ENCODE measurements at places on chromosomes 3 and 15.

DNA sequence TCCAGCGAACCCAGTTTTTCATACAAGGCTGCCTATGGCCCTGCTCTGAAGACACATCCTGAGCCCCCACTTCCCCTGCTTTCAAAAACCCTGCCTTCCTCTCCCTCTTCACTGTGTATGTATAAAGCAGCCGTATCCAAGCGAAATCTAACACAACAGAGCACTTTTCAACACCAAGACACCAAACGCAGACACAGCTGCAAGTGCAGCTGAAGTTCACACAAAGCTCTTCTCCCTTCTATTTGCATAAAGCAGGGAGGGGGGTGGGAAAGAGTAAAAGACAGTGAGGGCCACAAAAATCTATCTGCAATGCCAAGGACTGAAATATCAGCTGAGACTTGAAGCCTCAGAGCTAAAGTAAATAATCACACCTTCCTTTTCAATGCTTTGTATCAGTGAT lies 35.1 kb upstream of the CSPG5 start:
- DNase-seq: no peak

- DNase-seq: no peak
Measured at GRCh38 chr15:58454950-58455401, 23.2 kb downstream of the LIPC start.

DNA sequence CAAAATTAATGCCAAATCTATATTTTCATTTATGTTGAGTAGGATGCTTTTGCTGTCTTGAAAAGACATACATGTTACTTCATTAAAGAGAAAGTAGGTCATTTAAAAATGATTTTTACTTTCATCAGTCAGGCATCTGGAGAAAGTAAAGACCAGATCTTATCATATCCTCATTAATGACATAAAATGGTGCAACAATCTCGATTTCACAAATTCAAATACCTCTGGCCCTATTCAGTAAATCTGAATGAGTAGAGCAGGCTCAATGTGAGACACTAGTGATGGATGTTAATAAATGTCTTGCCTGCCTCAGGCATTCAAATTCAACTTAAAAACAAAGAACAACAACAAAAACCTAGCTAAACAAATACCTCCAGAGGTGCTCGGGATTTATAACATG lies 714.1 kb downstream of the NAALADL2 start:
- no peak for DNase-seq

DNA sequence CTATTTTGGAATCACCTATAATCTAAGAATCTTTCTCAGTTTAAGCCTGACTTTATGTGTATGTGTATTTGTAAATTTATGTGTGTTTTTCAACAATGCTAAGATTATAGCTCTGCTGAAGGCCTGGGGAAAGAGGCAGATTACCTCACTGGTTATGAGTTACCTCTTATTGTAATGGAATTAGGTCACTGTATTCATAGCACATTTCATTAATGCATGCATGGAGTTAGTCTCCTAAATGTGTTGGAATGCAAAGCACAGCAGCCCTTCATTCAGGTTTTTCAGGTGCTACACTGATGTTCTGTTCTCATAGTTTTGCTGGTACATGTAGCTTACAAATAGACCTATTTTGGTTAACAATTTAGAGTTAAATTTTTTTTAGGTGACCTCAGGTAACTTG lies 9.5 kb downstream of the GPR87 start:
- no peak for DNase-seq

DNA sequence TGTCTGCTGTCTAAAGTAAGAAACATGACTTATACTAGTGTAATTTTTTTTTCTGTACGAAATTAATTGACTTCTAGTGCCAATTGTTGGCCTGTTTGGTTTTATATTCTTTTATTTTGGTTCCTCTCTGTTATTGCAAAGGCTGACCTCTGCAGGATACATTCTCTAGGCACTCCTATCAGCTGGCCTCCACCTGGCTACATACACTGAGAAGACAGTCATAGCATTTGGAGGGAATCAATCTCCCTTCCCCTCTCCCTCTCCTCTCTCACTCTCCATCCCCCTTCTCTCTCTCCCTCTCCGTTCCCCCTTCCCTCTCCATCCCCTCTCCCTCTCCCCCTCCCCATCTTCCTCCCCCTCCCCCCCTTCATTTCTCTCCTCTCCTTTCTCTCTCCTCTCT lies 116.7 kb downstream of the MCTP2 start:
- DNase-seq: no peak
